Fibroblast of skin of left biceps (primary cell): ENCODE measurements at places on chromosomes 6 and 20.

- no peak for DNase-seq
Measured at GRCh38 chr6:122075084-122075838, 324.2 kb upstream of the HSF2 start.

DNA sequence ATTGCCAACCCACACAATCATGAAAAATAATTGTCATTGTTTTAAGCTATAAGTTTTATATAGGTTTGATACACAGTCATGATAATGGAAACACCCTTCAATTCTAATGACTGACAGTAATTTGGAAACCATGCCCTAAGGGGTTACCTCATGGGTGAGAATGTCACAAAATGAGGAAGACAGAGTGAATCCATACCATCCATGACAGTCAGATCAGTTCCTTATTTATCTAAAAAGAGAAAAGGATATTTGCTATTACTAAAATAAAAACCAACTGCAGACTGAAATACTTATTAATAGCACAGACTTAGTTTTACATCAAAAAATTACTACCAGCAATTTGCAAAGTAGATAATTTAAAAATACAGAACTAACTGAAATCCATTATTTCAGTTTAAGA, 437.8 kb downstream of the UTRN start:
- DNase-seq = no peak

DNA sequence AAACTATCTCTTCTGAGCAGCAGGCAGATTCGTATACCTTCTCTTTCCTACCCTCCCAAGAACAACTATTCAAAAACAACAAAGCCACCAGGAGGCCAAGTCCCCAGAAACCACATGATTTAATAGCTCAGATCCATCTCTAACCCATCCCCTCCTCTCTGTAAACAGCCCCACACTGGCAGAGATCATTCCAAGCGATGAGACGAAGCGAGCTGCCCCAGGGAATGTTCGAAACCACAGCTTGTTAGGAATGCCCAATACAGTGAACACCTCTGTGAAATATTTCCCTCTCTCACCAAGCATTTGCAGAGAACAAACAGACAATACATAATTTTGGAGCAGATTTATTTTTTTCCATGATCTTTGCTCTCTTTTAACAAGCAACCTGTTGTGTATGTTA, 231.8 kb downstream of the SOD2 start:
- DNase-seq = no peak

DNA sequence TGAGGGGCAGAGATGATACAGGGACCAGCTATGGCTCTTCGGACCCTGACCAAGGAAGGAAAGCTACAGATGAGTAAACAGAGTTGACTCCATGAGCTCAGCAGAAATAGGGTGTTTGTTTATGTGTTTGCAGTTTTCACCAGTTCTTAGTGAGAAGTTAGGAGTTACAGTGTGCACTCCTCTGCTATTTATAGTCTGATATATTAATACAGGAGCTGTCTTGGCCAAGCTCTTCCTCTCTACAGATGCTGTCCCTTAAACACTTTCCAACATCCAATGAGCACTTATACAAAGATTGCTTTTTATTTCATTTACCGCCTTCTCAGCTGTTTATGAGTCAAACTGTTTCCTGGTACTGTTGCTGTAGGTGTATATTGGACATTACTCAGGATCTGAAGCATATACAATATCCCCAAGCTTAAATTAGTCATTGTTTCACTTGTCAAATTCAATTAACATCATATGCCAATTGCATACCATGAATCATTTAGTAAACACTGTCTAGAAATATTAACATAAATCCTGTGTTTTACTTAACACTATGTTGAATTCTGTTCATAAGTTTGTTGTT, 618.0 kb downstream of the PRKN start:
- no peak for DNase-seq

GRCh38 chr6:148311966-148312669, 30.5 kb upstream of the SASH1 start:
- DNase-seq = no peak

GRCh38 chr6:125020385-125020784, 58.1 kb downstream of the RNF217 start:
- DNase-seq = no peak

- DNase-seq = no peak
Measured at GRCh38 chr6:33720998-33721397, 9.5 kb upstream of the UQCC2 start.

- DNase-seq = no peak
Measured at GRCh38 chr6:116461932-116462885, 1.0 kb downstream of the CALHM6 start.

GRCh38 chr6:139376604-139377218, 2.3 kb upstream of the CITED2 start:
- DNase-seq = no peak

- DNase-seq = no peak
Measured at GRCh38 chr20:51447765-51448148, 94.8 kb downstream of the NFATC2 start.

DNA sequence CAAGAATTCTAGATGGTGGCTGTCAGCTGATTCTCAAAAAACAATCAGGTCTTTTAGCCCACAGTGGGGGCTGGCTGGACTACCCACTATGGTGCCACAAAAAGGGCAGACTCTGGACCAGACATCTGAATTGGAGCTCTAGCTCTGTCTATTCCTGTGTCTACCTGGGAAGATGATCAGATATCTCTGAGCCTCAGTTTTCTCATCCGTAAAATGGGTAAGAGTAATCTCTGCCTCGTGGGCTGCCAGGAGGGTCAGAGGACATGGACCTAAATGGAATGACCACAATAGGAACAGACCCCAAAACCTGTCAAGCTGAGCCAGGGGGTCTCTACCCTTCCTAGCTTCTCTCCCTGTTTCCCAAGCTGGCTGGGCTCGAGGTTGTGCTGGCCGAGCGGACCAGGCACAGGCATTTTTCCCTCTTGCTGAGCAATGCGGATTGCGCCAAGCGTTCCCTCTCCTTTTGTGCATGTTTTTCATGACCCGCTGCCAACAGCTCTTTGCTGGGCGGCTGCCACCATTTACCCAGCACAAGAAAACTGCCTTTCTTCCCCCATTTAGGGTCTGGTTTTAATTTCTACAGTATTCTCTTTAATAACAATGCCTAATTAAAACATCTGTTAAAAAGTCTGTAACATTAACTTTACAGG, 74.7 kb upstream of the MAFB start:
- DNase-seq = no peak

GRCh38 chr6:153073841-153074240, 57.2 kb downstream of the RGS17 start:
- no peak for DNase-seq

- DNase-seq = no peak
Measured at GRCh38 chr6:14212020-14212419, 94.4 kb downstream of the CD83 start.

GRCh38 chr20:33963751-33964150, 30.0 kb upstream of the RALY start:
- no peak for DNase-seq

DNA sequence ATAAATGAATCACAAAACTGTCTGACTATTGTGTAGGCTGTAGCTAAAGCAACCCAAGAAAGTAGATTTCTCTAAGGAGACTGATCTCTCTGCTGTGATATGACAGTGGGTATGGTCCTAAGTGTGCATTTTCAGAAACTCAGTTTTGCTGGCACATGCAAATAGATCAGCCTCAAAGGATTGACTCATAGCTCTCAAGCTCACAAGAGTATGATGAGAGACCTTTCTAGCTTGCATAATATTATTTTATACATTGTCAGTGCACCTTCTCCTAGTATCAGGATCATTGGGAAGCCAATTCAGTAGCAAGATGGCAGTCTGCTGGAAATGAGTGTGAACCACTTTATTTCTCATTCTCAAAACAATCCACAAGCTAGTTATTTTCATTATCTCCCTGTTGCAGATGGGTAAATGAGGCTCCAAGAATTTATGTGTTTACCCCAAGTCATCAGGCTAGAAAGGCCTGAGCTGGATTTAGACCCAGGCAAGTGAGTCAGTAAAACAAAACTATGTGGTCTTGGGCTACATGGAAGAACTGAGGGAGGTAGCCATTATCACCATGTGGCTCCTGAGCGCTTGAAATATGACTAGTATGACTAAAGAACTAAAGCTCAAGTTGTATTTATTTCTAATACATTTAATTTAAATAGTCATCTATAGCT, 27.9 kb upstream of the PLCB4 start:
- no peak for DNase-seq

- no peak for DNase-seq
Measured at GRCh38 chr20:46998477-46999240, 104.0 kb downstream of the EYA2 start.

GRCh38 chr20:48080583-48080982, 295.3 kb upstream of the SULF2 start:
- DNase-seq = no peak

- no peak for DNase-seq
Measured at GRCh38 chr6:11536795-11537194, 754 bp upstream of the TMEM170B start.
